ENCODE measurements at places on chromosomes 5 and 9.

DNA sequence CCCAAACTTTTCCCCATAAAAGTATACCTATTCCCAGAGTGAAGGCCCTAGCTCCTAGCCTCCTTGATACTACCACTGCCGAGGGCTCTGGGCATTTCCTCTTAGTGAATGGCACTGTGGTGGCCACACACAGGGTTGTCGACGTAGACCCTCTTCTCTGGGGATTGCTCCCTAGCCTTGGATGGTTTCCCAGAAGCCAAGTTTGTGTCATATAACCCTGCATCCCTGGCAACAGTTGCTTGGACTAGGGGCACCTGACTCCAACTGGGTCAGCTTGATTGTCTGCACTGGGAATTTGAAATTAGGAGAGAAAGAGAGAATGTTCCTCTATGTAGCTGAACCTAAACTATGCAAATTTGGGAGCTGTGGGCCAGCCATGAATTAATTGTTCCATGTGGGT lies 32.3 kb upstream of the KIF2A start:
- DNase-seq, result no peak

DNA sequence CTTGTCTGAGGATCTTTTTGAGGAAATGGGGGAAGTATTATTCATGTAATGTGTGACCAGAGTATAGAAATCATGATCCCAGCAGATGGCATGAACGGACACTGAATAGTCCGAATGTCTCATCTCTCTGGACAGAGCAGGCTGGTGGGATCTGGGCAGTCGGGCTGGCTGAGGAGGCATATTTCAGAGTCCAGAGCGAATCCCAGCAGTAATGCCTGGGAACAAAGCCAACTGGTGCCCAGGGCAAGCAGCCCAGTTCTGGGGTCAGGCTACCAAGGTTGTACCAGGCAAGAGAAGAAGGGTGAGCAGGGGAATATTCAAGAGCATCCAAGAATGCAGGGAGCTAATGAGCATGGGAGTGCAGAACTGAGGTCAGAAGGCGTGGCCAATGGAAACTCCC lies 306.4 kb downstream of the ZSWIM6 start:
- no peak for DNase-seq

GRCh38 chr5:80146046-80146445 lies 109.8 kb downstream of the SERINC5 start:
- no peak for DNase-seq

- peak; percentile 73 for DNase-seq
Observed at GRCh38 chr5:172283020-172283861, at the start of gene UBTD2. Gene UBTD2 (minus strand): TSS chr5:172283764. CDS start chr5:172283665, 99 bp downstream.

DNA sequence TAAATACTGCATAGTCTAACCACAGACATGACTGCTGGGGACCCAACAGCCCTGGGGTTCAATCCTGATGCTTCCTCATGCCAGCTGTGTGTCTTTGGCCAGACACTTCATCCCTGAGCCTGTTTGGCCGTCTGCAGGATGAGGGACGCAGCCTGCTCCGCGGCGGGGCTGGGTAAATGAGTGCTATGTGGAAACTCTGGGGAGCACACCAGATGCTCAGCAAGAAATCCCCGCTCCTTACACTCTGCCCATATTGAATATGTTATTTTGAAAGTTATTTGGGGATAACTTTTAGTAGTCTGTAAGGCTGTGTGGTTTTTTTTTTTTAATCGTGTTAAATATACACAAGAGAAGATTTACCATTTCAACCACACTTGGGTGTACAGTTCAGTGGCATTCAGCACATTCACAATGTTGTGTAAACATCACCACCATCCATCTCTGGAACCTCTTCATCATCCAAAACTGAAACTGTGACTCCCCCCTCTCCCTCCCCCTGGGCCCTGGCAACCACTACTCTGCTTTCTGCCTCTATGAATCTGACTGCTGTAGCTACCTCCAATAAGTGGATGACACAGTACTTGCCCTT lies 42.7 kb downstream of the SH3PXD2B start:
- DNase-seq, result peak; percentile 68

GRCh38 chr5:80919678-80920196 lies 40.4 kb upstream of the RASGRF2 start:
- DNase-seq, result no peak

GRCh38 chr9:23120630-23121029 lies 674.0 kb downstream of the DMRTA1 start:
- no peak for DNase-seq

DNA sequence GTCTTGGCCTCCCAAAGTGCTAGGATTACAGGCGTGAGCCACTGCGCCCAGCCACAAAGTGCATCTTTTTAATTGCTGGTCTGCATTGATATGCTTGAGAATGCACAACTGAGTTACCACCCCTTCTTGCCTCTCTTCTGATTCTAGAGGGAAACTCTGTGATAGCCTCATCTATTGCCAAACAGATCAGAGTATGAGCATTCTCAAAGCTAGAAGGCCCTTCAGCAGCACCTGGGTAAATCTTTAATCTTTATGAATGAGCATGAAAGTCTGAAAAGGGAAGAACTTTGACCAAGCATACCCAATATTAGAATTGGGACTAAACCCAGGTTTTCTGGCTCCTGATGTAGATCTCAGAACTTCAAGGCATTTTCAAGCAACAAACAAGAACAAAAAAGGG lies 298.3 kb upstream of the TNC start:
- no peak for DNase-seq

DNA sequence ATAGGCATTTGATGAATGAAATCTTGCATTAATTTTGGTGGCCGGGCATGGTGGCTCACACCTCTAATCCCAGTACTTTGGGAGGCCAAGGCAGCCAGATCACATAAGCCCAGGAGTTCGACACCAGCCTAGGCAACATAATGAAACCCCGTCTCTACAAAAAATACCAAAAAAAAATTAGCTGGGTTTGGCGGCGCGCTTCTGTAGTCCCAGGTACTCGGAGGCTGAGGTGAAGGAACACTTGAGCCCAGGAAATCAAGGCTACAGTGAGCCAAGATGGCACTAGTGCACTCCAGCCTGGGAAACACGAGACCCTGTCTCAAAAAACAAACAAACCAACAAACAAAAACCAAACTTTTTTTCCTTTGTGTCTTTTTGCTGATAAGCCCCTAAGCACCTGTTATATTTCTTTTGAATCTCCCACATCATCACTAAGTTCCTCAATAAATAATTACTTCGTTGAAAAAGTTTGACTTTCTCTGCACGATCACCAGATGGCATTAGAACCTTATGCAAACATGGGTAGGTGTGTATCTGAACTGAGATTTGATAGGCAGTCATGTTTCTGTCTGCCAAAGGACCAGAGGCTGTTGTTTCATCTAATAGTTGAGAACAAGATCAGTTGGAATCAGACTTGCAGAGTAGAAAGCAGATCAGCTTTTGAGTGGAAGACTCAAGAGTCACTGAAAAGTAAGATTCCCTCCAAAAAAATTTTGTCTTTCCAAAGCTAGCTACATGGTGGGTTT lies 5.5 kb upstream of the MATR3 start:
- no peak for DNase-seq

GRCh38 chr5:6875376-6875775 lies 162.1 kb downstream of the TENT4A start:
- DNase-seq, result no peak

DNA sequence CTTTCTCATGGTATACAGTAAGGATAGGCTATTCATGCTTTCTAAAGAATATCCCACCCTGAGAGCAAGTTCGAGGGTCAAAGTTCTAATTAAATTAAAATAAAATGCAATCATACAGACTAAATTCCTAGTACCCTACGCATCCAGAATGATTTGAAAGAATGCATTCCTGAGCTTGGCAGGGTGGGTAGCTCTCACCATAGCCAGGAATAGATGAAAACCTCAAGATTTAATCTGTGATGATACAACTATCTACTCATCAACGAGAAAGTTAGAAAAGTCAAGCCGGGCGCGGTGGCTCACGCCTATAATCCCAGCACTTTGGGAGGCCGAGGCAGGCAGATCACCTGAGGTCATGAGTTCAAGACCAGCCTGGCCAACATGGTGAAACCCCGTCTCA lies 32.3 kb downstream of the SERINC5 start:
- DNase-seq, result no peak

DNA sequence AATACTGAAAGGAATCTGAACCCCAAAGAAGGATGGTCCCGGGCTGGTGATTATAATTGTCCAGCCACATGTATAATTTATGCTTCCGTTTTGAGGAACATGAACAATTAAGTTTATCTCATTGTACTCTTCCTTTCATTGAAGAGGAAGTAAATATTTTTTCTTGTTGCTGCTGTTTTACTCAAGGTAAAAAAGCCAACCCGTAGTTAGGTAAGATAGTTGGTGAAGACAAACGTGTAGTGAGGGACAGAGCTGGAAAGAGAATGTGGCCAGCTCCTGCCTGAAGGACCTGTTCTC lies 5.1 kb downstream of the RCL1 start:
- DNase-seq, result no peak

- DNase-seq, result no peak
Observed at GRCh38 chr5:153079396-153079795, 411.1 kb upstream of the GRIA1 start.

DNA sequence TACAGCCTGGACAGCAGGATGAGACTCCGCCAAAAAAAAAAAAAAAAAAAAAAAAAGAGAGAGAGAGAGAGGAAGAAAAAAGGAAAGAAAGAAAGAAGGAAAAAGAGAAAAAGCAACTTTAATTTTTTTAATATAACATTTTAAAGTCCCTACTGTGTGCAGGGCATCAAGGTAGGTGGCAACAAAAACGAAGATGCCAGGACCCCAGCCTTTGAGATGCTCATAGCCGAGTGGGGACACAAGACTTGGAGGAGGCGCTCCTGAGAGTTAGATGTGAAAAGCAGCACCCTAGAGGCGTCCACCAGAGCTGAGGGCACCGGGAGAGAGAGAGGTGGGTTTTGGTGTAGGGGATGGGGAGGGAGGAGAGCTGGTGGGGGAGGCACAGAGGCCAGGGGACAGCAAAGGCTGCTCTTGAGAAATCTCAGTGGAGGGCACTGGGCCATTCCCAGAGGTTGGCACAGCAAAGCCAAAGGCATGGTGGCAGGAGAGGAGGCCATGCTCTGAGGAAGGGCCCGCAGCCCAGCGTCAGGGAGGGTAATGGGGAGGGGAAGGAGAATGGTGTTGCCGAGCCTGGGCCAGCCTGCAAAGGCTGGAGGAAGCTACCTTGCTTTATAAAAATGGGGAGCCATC lies 135.6 kb downstream of the C9orf50 start:
- no peak for DNase-seq

GRCh38 chr9:68496356-68496755 lies 44.3 kb downstream of the TMEM252 start:
- DNase-seq, result no peak

- no peak for DNase-seq
Observed at GRCh38 chr5:67875601-67876000, 340.0 kb upstream of the PIK3R1 start.

DNA sequence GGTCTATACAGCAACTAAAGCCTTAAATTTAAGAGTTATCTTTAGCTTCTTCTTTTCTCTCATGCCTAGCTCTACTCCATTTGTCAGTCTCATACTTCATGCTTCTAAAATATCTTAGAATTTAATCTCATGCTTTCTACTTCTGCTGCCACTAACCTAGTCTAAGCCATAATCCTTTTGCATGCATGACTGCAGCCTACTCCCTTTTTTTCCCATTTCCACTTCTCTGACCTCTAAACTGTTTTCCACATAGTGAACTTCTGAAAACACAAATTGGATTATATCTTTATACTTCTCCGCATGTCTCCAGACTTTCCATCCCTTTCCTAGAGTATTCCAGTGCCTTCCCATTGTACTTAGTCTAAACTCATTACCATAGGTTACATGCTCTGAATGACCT lies 193.0 kb downstream of the XRCC4 start:
- DNase-seq, result no peak

GRCh38 chr5:148090773-148091250 lies 27.0 kb downstream of the SPINK5 start:
- peak; percentile 3 for DNase-seq

DNA sequence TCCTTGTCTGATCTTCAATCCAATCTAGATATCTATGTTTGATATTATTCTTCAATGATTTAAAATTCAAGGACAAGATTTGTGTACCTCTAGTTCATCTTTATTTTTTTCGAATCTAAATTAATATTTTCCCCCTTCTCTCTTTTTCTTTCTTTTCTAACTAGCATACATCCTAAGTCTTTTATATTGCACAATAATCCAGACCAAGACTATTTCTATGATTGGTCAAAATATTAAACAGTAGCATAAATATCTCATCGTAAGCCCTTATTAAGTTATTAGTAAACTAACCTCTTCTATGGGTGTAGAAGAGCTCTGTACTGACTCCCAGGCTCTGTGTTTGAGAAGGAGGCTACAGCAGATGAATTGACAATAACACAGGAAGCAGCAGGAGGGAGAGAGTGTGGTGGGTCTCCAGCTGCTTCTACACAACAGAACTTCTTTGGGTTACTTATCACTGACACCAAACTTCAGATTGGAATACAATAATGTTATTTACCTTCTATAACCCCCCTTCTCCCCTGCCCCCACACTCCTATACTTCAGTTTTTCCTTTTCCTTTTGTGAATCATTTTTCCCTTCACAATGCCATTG lies 11.9 kb upstream of the PLCXD3 start:
- no peak for DNase-seq

DNA sequence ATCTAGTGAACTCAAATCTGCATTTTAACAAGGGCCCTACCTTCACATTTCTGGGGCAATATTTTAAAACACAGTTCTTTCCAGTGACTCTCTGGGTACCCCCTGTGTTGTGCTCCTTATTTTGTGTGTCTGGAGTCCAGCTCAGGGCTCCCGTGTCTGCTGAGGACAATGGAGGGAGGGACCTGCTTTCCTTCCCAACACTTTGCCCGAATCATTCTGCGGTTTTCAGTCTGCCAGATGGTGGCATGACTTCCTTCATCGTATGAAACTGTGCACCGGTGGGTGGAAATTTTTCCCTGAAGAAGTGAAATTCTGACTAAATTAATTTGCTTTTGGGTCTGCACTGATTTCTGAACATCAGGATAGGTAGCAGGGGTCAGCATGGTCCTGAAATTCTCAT lies 153.6 kb upstream of the CD180 start:
- no peak for DNase-seq

- DNase-seq, result no peak
Observed at GRCh38 chr5:179696603-179697002, 2.2 kb upstream of the CANX start.

DNA sequence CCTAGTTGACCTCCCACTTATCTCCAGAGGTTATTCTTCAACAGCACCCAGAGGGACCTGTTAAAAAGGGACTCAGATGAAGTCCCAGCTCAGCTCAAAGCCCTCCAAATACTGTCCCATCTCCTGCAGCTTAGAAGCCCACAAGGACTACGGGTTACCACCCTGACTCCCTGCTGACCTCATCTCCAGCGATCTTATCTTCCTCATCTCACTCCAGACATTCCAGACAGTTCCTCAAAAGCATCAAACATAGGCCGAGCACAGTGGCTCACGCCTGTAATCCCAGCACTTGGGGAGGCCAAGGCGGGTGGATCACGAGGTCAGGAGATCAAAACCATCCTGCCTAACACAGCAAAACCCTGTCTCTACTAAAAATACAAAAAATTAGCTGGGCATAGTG lies 263.8 kb upstream of the TLE4 start:
- no peak for DNase-seq

Data from activated CD4-positive, alpha-beta T cell treated with anti-CD3 and anti-CD28 coated beads, Interleukin-2, Interleukin-4, amounts not matched to agents 100 ng/mL and 50 ng/mL, durations not matched to agents 16 hours and 8 hours (primary cell).